ENCODE measurements at places on chromosomes 3 and 15.

DNA sequence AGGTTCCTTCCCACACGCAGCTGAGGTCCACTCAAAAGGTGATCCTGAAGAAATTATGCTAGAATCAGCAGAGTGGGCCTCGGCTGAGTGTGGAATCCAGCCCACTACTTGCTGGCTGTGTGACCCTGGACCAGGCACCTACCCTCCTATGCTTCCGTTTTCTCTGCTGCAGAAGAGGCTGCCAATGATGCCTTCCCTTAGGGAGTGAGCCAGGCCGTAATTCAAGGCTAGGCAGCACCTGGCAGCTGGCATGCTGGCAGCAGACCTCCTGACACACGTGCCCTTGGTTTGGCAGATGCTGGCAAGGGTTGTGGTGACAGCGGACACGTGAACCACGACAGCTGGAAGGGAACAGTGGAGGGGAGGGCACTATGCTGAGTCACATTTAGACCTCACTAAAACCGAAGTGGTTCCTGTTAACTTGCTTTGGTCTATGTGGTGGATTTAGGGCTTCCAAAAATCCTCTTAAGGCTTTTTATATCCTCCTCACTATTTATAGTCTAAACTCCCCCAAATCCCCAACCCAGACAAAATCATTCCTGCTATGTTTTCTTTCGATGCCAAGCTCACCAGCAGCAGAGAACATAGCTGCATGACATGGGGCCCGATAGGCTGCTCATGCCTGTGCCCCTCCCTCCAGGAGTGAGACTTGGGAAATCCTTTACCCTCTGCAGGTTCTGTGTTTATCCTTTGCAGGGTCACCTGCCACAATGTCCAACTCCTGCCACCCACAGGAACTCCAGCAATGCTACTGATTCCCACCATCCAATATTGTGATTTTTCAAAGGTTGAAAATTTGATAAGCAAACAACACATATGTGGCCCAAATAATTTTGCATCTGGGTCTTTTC lies 10.6 kb upstream of the PCSK6 start:
- DNase-seq = no peak

DNA sequence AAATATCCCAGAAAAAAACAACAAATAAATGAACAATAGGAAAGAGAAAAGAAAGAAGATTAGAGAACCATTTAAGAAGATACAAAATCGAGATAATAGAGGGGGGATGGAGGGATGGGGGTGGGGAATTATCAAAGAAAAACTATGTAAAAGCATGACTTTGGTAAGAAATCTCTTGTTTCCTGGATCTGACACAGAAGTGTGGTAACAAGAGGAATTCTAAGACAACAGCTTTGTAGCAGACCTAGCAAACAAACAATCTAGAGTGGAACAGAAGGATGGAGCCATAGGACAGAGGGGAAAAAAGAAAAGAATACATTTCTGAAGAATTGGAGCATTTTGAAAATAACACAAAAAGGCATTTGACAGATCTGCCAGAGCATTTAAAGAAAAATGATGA lies 49.3 kb upstream of the HEG1 start:
- DNase-seq = no peak

DNA sequence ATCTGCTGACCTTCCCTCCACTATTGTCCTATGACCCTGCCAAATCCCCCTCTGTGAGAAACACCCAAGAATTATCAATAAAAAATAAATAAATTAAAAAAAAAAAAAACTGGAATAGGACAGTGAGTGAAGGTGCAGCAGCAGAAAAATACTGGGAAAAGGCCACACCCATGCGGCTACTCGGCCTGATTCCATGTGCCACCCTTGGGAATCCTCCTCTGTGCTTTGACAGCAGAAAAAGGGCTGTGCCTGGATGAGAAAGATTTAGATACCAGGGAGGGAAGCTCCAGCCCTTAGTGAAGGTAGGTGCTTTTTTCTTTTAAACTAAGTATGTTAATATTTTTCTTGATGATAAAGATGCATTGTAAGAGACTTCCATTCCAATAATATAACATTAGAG lies 107.8 kb downstream of the CTNNB1 start:
- DNase-seq = no peak

- DNase-seq = no peak
Observed at GRCh38 chr3:118077332-118077731, 957.3 kb downstream of the IGSF11 start.

DNA sequence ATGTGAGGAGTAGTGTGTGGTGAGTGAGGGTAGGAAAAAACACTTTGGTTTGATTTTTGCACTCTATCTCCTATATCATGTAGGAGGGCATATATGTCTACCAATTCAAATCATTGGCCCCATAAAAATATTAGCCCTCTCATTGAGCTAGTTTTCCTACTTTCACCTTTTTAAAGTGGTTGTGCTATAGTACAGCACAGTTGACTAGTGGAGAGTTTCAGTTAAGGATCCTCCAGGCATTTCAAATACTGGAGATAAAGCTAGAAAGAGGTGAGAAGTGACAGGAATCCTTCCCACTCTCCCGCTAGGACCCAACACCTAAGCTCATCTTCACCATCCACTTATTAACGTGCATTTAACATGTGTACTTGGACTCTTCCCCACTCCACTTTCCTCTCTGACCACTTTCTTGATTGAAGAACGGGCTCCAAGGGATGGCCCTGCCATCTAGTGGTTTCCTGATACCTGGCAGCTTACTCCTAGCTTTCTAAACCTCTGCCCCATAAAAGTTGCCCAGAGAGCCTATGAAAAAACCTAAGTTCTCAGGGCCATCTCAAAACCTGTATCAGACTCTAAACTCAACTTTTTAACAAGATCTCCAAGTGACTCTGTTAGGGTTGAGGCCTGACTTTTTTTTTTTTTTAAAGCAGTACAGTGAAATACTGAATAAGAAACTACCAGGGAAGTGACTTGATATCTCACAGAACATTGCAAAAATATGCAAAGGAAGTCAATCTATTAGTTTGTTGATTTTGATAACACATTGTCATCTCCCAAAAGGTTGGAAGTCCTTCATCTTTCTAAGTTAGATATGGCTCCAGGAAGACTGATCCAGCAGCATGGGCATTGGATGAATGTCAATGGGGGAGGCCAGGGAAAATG lies 17.9 kb downstream of the IL12A start:
- no peak for DNase-seq

DNA sequence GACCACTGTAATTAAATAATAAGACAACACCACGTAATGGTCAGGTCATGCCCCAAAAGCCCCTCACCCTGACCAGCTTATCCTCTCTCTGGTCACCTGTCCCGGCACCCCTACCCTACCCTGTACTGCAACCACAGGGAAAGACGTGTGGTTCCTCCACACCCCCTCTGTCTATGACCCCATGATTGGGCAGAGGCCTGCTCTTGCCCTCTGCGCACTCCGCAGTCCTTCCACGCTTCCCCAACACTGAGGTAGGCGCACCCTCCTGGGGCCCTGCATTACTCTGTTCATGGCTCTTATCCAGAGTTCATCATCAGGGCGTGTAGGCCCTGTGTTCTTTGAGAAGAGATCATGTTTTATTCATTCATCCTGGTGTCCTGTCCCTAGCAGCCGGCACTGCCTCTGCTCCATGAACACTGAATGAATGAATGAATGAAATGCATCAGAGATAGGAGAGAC lies 33.8 kb downstream of the MGLL start:
- no peak for DNase-seq

- no peak for DNase-seq
Observed at GRCh38 chr15:34332553-34333120, 4.9 kb downstream of the SLC12A6 start.

- DNase-seq = no peak
Observed at GRCh38 chr3:152937234-152937633, 102.3 kb downstream of the P2RY1 start.

DNA sequence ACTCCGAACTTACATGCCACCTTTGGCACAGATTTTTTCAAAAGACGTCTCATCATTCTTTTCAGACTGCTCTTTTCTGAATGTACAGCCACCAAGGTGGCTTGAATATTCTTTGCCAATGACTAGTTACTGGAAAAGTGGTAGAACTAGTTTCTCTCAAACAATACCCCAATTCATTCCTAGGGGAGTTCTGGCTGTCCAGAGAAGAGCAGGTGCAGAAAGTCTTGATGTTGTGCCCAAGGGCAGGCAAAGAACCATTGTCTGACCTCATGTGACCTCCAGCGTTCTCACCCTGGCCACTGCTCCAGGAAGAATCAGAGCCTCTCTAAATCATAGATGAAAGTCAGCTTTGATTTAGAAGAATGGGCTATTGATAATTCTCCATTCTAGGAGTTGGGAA lies 5.5 kb downstream of the LMOD3 start:
- no peak for DNase-seq

GRCh38 chr15:23773093-23773492 lies 86.0 kb upstream of the NDN start:
- no peak for DNase-seq

DNA sequence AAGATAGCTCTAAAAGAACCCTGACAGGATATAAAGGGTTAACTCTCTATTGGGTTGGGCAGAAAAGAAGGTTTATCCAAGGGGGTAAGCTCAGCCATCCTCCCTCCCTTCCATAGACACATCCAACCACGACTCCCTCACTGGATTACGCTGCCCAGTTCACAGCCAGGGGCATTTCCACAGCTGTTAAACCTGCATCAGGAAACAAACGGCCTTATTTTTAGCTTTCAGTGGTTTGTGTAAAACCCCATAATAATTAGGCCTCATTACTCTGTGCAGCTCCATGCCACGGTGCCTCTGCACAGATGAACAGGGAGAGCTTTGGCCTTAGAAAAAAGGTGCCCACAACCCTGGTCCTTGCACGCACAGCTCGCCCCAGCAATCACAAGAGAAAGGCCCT lies 110.6 kb downstream of the GABRB3 start:
- no peak for DNase-seq

DNA sequence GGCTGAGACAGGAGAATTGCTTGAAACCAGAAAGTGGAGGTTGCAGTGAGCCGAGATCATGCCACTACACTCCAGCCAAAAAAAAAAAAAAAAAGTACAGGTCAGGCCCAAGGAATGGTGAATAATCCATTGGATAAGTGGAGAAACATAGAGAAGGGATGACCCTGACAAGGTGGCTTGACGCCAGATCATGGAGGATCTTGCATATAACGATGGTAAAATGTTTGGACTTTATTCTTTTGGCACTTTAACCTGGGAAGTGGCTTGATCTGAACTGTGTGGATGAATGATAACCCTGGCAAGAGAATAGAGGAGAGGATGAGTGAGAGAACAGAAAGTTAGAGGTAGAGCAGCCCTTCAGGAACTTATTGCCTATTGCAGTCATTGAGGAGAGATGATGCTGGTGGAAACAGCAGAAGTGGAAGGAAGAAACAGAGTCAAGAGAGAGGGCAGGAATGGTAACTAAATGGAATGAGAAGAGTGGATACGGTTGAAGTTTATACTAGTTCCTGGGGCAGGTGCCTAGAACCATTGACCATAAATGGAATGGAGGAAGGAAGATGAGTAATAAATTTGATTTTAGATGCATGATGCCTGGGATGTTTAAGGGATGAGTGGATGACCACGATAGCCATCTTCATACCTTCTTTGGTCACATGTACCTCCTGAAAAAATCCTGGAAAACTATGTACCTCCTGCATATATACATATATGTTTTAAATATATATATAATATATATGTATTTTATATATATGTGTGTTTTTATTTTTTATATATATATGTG lies 57.8 kb downstream of the BLM start:
- DNase-seq = no peak

- no peak for DNase-seq
Observed at GRCh38 chr3:160346511-160346910, 52.5 kb downstream of the IFT80 start.

DNA sequence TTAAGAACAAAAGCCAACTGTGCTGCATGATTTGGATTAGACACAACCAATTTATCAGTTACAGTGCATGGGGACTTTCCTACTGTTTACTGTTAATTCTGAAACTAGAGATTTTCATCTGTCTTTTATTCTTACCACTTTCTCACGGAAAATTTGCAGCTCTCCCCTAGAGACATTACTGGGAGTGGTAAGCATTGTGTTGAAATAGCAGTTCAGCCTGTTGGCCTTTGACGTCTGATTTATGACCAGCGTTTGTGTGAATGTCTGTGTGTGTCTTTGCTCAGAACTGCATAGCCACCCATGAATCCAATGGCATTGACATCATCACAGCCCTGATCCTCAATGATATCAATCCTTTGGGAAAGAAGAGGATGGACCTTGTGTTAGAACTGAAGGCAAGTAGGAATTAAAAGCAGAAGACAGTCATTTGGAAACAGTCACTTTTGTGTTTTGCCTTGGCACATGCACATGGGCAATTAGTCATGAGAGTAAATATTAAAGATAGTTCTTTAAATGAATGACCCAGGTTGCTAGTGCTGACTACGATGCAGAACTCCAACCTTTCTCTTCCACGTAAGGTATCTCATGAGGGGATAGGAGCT lies 202.2 kb upstream of the BHLHE40 start:
- DNase-seq = no peak

- DNase-seq = no peak
Observed at GRCh38 chr3:184500344-184500923, 61.2 kb upstream of the EPHB3 start.

GRCh38 chr15:79209116-79209515 lies 73.4 kb upstream of the ANKRD34C start:
- DNase-seq = no peak

DNA sequence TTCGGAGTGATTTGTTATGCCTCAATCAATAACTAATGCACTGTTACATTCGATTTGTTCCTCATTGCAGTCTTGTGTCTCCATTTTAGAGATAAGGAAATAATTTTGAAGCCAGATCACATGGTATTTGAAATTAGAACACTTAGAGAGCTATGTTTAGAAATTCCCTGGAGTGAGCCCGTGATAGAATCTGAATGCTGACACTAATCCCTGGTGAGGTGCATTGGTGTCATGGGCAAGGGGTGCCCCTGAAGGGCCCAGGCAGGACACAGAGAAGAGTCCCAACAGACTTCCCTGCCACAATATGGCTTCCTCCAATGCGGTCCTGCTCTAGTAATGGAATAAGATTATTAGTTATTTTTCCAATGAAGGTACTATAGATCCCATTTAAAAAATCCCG lies 223.0 kb downstream of the NR2F2 start:
- DNase-seq = no peak

- DNase-seq = no peak
Observed at GRCh38 chr15:64456634-64457108, 3.7 kb upstream of the ZNF609 start.

GRCh38 chr3:134345202-134345601 lies 29.0 kb downstream of the AMOTL2 start:
- DNase-seq = no peak

DNA sequence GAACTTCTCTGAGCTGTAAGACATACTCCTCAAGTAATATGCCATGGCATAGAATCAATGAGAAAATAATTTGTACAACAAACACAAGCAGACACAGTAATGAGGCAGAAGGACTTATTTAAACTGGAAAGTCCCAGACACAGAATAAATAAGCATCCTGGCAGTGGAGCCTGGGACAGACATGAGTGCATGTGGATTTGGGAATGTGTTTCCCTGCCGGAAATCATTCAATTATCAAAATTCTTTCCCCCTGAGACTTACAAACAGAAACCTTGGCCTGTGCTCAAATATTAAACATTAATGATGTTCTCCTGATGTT lies 520.1 kb downstream of the ROBO1 start:
- no peak for DNase-seq

GRCh38 chr3:43019826-43020225 lies 40.7 kb downstream of the GASK1A start:
- DNase-seq = no peak

- DNase-seq = no peak
Observed at GRCh38 chr15:87871731-87872320, 384.7 kb downstream of the NTRK3 start.

All from stimulated activated CD8-positive, alpha-beta memory T cell treated with anti-CD3 and anti-CD28 coated beads, Interleukin-12 subunit alpha, Interleukin-12 subunit beta, amount 100 ng/mL, for 1 hour (primary cell).